ENCODE measurements at places on chromosomes 1 and 21. TPM values are rescaled to one million over a fixed set of nuclear protein-coding genes. Genes with fewer than 3 reads are reported as not detected.

Gene CLEC20A
- total RNA-seq: not detected

Gene KRTAP21-2
- not detected for total RNA-seq

Gene DCST1
- not detected for total RNA-seq

Gene CLCA4
- total RNA-seq: not detected

Gene CELA2B
- not detected for total RNA-seq

Gene SLFNL1
- total RNA-seq: 0.28 TPM

Gene EPS15
- total RNA-seq: 30.2 TPM

Measured in endothelial cell of coronary artery (primary cell).